Urothelium cell line (cell line): ENCODE measurements at places on chromosomes 1 and 21.

GRCh38 chr1:53183095-53183990, 13.3 kb upstream of the CPT2 start:
- no peak for DNase-seq

GRCh38 chr21:40445349-40445921, 401.5 kb downstream of the DSCAM start:
- no peak for DNase-seq

GRCh38 chr1:170114906-170115305, 30.9 kb upstream of the NTMT2 start:
- peak; percentile 13 for DNase-seq

GRCh38 chr21:37828556-37828955, 87.7 kb downstream of the KCNJ6 start:
- no peak for DNase-seq

- DNase-seq = no peak
These were observed 96.5 kb downstream of the KIF14 start for GRCh38 chr1:200524092-200524491.

DNA sequence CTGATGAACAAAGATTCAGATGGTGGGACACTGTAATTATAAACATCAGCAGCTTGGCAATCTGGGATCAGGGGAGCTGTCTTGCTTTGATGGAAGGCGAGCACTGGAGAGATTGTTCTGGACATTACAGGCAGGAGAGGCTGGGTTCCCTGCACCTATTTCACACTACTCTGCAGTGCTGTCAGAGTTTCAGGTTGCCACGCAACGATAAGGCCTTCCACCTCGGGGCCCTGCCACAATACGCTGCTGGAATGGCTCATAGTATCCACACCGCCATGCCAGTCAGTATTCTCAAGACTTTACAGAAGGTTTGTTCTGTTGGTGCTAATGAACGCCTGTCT, 96.8 kb downstream of the GLIS1 start:
- no peak for DNase-seq

GRCh38 chr1:29753771-29754572, 517.6 kb downstream of the PTPRU start:
- no peak for DNase-seq
